ENCODE measurements at places on chromosomes 5 and 9.

- no peak for DNase-seq
Observed at GRCh38 chr5:134523543-134524271, 1.8 kb upstream of the JADE2 start.

GRCh38 chr5:154826-155225, 36.5 kb upstream of the LRRC14B start:
- no peak for DNase-seq

GRCh38 chr9:16179566-16179965, 626.7 kb downstream of the CCDC171 start:
- peak; percentile 4 for DNase-seq

GRCh38 chr9:94472806-94473360, 82.0 kb upstream of the PCAT7 start:
- no peak for DNase-seq

- DNase-seq, result no peak
Observed at GRCh38 chr5:177452688-177453638, 6.3 kb downstream of the PRR7 start.

- no peak for DNase-seq
Observed at GRCh38 chr9:101388507-101388993, 3.7 kb upstream of the BAAT start.

GRCh38 chr5:164941132-164941531, 1435.7 kb downstream of the MAT2B start:
- DNase-seq, result no peak

DNA sequence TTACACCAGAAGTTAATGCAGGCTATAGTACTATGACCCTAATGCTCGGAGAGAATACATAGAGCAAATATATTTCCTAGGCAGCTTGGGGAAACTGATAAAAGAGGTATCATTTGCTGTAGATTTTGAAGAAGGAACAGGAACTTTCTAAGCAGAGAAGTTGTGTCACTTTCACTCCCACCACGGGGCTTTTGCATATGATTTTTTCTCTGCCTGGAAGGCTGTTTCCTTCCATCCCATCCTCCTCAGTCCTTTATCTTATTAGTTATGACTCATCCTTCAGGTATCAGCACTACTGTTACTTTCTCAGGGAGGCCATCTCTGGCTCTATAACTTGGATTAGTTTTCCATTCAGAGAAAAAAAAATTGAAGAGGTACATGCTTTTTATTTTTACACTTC, 2006.1 kb upstream of the WWC1 start:
- no peak for DNase-seq

DNA sequence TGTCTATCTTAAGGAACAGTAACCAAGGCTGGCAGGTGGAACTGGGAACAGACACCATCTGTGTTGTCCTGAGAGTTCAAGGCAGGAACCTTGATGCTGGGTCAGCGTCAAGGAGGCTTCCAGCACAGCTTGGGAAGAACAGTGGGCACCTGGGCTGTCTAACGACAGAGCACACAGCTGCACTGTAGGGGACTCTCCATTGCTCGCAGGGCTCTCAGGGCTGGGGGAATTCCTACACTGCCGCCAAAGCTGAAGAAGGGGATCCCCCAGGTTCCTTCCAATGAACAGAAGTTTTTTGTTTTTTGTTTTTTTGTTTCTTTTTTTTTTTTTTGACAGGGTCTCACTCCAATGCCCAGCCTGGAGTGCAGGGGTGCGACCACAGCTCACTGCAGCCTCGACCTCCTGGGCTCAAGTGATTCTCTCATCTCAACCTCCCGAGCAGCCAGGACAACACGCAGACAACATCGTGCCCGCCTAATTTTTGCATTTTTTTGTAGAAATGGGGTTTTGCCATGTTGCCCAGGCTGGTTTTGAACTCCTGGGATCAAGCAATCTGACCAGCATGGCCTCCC, 81.9 kb downstream of the PTPN3 start:
- no peak for DNase-seq

DNA sequence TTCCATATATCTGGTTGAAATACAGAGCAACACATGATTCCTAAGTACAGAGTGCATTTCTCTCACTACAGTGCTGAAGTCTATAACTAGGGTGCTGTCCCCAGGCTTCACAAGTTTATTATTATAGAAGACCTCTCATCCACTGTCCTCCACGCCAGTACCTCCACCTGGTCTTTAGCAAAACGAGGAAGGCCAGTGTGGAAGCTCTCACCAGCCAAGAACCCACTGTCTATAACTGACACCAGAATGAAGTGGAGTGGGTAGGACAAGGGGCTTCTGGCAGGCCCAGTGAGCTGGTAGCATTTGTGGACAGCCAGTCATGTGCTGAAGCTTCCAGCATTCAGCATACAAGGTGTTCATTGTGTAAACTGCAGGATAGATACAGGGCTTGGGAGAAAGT, 430.7 kb downstream of the GADD45G start:
- no peak for DNase-seq

GRCh38 chr5:127311781-127312525, 21.4 kb downstream of the MEGF10 start:
- DNase-seq, result no peak

DNA sequence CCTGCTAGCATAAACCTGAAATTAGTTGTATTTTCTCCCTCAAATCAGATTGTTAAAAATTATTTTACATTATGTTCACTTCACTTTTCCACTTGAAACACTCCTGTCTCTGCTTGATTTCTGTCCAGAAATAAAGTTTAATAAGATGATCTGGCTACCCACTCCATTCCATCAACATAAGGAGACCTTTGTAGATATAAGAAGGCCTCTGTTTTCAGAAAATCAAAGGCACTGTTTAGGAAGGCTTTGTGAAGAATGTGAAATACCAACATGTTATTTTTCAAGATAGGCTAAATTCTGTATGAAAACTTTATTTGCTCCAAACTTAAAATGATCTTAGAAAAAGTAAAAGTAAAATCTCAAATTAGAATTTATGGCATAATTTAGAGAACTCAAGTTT, 15.1 kb downstream of the RHOBTB3 start:
- no peak for DNase-seq

- DNase-seq, result no peak
Observed at GRCh38 chr9:107039542-107039941, 176.6 kb downstream of the ZNF462 start.

GRCh38 chr5:172361566-172362238, 78.1 kb upstream of the UBTD2 start:
- no peak for DNase-seq

DNA sequence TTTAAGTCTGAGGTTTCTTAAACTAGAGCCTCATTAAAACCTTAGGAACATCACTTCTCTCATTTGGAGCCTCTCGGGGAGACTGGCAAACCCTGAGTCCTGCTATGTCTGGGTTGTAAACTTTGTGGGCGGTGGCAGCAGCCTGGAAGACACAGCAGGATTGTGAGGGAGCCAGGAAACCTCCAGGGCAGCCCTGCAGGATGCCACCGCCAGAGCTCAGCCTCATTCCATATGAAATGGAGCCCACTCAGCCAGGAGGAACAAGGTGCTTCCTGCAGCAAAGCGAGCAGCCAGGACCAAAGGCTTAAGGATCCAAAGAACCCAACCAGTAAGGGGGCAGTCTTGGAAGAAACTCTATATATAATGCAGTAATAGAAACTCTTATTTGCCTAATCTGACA, 37.9 kb upstream of the IDNK start:
- DNase-seq, result no peak

DNA sequence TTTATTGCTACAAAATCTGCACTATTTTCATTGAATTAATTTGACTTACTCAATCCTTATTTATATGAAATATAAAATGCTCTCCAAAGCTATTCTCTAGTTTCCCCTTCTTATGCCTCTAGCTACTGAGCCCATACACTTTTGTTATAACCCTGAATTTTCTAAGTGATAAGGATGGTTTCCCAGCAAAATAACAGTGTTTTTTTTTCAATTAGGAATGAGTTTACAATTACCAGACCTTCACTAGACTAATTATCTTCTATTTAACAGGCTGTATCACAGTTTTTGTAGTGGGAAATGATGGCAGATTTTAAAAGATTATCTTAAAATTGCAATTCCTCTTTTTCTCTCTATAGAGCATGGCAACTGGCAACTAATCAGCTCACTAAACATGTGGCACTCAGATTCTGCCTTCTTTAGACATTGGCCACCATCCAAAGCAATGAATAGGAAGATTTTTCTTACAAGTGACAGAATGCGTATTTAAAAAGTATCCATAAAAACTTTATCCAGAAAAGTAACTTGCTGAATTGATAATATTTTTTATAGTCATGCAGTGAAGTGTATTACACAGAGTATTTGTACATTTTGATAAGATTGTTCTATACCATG, 585.7 kb upstream of the ZNF608 start:
- no peak for DNase-seq

DNA sequence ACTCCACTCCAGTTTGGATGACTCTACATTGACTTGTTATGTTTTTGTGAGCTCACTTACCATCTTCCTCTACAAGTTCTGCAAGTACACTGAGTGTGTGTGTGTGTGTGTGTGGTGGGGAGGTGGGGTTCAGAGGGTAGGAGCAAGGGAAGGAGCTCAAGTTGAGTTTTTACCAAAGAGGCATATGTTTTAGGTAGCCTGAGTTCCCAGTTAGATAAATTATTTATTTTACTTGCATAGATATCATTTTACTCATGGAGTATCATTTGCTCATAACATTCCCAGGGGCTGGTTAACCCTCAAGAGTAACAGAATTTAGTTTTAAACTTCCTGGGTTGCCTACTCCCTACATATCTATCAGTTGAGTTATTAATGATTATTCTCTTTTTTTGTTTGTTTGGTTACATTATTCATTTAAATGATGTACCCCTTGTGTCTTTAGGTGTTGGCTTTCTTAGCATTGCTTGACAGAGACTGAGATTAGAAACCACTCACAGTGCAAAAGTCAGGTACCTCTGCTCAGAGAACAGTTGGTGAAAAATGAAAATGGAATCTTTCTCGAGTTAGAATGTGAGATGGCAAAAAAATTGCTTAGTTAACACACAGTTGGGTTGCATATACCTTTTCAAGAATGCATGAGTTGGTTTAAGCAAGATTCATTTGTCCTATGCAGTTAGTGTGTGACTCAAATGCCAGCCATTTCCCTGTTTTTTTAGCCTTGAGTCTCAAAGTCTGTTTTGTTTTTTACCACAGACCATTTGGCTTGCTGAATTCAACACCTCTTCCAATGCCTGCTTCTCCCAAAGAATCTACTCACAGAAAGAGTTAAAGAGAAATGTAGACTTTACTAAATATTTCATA, 29.2 kb downstream of the TNFSF8 start:
- DNase-seq, result no peak

- DNase-seq, result no peak
Observed at GRCh38 chr9:133396952-133397351, 20.8 kb downstream of the STKLD1 start.

DNA sequence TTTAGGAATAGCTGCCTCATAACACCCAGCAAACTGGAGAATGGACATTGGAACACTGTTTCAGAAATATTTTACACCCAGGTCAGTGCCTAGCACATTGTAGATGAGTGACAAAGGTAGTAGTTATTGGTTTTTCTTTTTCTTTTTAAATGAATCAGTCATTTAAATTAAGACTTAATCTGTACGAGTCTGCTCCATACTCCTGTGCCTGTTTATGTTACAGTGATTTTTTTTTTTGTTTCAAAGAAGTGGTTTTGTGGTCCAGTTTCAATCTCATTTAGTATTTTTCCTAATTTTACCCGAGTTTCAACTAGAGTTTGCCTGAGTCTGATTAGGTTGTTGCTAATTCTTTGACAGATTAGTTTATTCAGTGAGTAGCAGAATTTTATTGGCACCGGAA, 16.2 kb downstream of the LMNB1 start:
- no peak for DNase-seq

GRCh38 chr5:94240134-94240533, 378.3 kb downstream of the KIAA0825 start:
- DNase-seq, result no peak

DNA sequence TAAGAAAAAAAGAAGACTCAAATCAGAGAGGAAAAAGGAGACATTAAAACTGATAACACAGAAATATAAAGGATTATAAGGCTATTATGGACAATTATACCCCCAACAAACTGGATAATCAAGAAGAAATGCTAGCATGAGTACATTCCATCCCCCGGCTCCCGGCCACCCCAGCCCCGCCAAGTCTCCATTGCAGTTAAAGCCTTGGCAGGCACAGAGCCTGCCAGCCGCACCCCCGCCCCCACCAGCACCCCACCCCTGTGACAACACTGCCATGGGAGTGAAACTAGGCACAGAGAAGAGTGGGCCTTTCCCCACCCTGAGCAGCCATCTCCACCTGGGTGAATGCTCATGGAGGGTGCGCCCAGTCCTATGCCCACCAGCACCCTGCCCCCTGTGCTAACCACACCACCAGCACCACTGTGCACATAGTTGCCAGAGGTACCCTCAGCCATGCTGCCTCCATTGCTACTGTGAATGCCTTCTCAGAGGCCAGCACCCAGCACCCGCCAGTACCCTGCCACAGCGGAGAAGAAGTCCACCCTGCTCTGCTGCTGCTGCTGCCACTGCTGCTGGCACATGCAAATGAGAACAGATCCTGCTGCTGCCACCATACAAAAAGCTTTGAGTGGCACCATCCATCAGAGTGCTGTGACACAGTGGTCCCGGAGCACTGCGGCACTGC, 117.0 kb downstream of the CSNK1G3 start:
- no peak for DNase-seq

DNA sequence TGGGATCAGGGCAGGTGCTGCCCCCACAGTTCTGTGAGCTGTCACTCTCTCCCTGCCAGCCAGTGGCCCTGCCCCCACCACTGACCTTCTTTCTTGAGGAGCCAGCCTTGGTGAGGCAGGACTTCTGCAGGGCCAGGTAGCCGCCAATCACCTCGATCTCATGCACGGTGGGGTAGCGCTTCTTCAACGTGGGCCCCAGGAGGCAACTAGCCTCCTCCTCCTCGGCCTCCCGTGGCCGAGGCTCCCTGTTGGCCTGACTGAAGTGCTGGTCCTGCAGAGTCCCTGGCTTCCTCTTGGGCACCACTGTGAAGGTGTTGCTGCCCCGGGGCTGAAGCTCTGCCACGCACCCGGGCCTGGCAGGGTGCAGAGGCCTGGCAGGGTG, 1.6 kb downstream of the TPRN start:
- DNase-seq, result no peak

DNA sequence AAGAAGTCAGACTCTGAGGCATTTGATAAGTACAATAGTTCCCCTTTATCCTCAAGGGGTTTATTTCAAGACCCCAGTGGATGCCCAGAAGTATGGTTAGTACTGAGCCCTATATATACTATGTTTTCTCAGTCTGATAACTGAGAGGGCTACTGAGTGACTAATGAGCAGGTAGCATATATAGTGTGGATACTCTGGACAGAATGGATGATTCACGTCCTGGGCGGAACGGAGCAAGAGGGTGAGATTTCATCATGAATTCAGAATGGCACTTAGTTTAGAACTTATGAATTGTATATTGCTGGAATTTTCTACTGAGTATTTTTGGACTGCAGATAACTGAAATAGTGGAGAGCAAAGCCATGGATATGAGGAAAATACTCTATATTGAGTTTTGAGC, 457.6 kb downstream of the PLK2 start:
- DNase-seq, result no peak

GRCh38 chr5:125257997-125258396, 511.6 kb upstream of the ZNF608 start:
- no peak for DNase-seq

- DNase-seq, result no peak
Observed at GRCh38 chr5:142540922-142541422, 144.9 kb downstream of the FGF1 start.

- no peak for DNase-seq
Observed at GRCh38 chr9:120567874-120568273, 12.1 kb downstream of the CDK5RAP2 start.

GRCh38 chr5:36312953-36313672, 11.4 kb upstream of the RANBP3L start:
- DNase-seq, result no peak
